Stimulated activated CD8-positive, alpha-beta memory T cell treated with anti-CD3 and anti-CD28 coated beads, Interleukin-12 subunit alpha, Interleukin-12 subunit beta, amount 100 ng/mL, for 4 hours (primary cell): ENCODE measurements at places on chromosomes 6 and 20.

- no peak for DNase-seq
These were observed 9.6 kb upstream of the C6orf132 start for GRCh38 chr6:42152024-42152423.

DNA sequence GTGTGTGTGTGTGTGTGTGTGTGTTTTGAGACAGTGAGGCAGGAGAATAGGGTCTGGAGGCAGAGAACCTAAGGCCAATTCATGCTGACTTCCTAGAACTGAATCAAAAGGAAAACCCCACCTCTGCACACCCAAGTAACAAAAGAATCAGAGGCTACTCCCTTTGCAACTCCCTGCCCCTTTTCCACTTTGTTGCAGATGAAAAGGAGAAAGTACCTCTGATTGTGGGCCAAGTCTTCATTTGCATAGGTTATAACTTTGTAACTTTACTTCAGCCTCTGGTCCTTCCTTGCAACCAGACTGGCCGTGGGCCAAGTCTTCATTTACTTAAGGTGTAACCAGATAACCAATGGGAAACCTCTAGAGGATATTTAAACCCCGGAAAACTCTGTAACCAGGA lies 168.8 kb downstream of the EYA2 start:
- no peak for DNase-seq

DNA sequence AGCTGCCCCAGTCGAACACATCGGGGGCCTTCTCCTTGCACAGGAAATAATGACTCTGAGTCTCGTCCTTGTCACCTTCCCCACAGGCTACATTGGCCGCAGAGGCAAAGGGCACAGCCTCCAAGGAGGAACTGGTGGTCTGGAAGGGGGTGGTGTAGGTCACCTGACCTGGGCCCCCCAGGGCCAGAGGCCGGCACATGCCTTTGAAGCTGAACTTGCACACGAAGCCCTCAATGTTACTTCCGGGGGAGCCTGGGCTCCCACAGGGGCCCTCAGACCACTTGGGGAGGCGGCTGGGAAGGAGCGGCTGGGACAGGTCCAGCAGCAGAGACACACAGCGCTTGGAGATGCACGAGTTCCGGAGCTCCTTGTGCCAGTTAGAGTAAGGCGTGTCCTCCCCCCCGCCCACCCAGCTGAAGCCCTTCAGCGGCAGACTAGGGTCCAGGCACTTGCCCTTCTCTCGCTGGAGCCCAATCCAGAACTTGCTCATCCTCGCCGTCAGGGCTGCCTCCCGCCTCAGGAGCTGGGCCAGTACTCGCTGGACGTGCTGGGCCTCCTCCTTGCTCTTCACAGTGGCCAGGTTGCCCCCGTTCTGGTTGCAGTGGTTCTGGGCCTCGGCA lies 578 bp downstream of the CD93 start:
- no peak for DNase-seq

- DNase-seq: no peak
These were observed 84.1 kb upstream of the SIRPA start for GRCh38 chr20:1810926-1811620.

- no peak for DNase-seq
These were observed 3.3 kb downstream of the RAB22A start for GRCh38 chr20:58312836-58313235.

DNA sequence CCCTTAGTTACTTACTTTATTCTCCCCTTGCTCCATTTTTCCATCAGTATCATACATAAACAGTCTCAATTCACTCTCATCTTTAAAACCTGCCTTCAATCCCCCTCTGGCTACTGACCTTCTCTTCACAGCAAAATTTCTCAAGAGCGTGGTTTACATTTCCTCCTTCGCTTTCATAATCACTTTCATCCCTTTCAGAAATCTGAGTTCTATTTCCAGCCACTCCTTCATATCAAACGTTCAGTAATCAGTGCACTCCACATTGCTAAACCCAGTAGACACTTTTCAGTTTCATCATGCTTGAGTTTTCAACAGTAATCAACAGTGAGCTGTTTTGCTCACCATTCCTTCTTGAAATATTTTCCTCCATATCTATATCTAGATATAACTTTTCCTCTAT lies 176.7 kb upstream of the HSF2 start:
- DNase-seq: no peak

- no peak for DNase-seq
These were observed 119.2 kb upstream of the CCN2 start for GRCh38 chr6:132070356-132070755.

GRCh38 chr6:39313526-39314272 lies 520 bp downstream of the KCNK17 start:
- no peak for DNase-seq

DNA sequence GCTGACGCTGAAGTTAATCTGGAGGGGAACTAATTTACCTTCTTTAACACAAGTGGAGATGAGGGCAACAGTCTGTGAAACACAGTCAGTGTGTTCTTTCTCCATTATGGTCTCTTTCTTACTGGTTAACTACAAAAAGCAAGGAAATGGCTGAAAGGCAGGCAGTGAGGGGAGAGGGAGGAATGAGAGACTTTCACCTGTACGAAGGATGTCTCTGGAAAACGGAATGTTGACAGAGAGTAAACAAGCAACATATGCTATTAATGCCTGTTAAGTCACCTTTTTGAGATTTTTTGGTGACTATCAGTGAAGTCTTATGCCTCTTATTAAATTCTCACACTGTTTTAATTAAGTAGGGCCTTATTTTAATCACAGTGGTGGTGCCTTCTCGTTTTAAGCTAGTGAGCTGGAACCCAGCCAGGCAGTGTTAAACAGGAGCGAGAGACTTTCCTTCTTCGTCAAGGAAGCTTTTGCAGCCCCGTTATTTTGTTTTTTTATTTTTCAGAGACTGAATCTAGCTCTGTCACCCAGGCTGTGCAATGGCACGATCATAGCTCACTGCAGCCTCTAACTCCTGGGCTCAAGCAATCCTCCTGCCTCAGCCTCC lies 165.6 kb downstream of the ATXN1 start:
- DNase-seq: no peak

- DNase-seq: no peak
These were observed 120.8 kb upstream of the BCLAF1 start for GRCh38 chr6:136410201-136411024.

DNA sequence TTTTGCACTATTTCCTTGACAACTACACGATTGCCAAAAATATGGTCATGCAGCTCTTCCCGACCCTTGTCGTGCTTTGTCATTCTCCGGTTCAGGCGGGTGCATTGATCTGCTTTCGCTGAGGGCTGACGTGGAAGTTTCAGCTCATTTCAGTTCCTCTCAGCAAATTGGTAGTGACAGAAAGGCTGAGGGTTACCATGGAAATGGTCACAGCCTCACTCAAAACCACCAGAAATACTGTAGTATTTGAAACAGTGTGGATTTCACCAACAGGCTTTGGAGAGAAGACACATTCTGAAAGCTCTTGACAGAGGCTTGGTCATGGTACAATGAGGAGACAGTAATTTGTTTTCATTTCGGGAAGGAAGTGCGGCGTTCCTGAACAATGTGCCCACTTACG lies 99.7 kb upstream of the EXOC2 start:
- no peak for DNase-seq

DNA sequence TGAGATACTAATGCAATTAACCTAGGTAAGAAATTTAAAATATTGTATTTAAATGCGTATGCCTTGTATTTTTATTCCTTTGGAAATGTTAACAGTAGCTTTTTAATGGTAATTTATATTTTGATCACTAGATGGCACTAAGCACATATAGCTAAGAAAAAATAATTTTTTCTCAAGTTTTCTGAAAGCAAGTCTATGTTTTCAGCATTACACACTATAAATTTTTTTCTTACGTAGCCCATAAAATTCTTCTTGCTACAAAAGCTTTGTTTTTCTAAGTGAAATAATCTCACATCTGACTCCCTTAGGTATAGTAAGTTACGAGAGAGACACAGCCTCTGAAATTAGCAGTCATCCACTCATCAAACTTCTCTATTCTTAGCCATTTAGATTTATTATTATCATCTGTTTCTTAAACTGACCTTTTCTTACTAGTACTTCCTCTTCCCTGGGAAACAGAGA lies 35.7 kb downstream of the TSPYL4 start:
- DNase-seq: no peak

- DNase-seq: no peak
These were observed 438.7 kb upstream of the JARID2 start for GRCh38 chr6:14807130-14807529.

DNA sequence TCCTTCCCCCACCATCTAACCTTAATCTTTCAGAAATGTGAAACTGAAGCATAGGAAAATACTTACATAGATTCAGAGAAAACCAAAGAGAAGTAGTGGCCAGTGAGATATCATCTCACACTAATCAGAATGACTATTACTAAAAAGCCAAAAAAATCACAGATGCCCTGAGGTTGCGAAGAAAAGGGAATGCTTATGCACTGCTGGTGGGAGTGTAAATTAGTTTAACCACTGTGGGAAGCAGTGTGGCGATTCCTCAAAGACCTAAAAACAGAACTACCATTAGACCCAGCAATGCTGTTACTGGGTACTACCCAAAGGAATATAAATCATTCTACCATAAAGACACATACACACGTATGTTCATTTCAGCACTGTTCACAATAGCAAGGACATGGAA lies 9.2 kb upstream of the PREX1 start:
- no peak for DNase-seq

GRCh38 chr6:159094444-159095252 lies 49.9 kb upstream of the TAGAP start:
- no peak for DNase-seq

GRCh38 chr20:54014293-54014926 lies 56.0 kb downstream of the BCAS1 start:
- DNase-seq: no peak

DNA sequence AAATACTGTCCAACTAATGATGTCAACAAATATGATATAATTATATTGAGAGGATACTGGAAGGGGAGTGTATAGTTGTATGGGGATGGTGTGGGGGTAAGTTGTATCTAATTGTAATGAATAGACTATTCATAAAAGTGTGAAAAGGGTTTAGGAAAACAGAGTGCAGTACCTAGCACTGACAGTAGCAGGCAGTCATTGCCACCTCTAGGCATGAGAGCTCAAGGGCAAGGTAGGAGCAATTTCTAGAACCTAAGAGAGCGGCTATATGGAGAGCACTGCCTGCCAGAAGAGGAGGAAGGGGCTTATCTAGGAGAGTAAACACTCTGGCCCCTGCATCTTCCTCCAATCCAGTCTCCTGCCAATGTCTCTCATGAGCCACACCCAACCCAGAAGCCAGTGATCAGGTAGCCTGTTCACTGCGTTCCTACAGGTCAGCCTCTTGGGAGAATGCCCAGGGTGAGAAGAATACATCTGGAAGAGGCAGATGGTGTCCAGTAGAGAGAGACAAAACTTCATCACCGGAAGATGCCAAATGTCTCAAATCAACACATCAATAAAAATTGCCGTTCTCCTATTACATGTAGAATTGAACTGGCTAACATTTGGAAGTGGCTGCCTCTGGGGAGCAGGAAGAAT lies 200.0 kb downstream of the LY86 start:
- DNase-seq: no peak

DNA sequence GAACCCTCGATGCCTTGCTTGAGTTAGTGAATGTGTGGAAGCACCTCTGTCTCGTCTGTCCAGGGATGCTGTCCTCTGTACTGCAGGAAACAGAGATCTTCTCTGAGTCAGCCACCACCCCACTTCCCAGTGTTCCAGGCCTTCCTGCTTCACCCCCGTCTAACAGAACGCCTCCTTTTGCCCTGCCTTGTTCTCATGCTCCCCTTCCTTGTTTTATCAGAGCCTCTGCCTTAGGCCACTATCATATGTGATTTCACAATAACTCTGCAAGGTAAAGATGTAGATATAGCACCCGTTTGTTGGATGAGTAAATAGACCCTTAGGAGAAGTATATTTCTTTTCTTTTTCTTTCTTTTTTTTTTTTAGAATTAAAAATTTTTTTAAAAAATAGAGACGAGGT lies 106.7 kb upstream of the CLDN20 start:
- no peak for DNase-seq

GRCh38 chr6:79115553-79116182 lies 37.6 kb upstream of the PHIP start:
- no peak for DNase-seq

DNA sequence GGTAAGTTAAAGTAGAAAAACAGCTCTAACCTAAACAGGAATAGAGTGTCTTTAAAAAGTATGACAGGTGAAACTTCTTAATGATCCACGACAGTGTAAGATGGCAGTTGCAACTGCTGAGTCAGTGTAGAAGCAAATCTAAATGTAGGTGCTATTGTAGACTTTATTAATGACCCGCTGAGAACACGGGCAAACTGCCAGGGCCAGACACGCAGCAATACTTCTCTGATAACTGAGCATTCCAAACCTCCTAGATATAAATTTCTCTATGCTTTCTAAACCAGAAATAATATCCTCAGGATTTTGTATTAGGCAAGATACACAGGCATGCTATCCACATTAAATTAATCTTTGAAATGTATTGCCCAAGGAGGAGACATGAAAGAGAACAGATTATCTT lies 1076.4 kb downstream of the HACE1 start:
- DNase-seq: no peak

GRCh38 chr20:49286689-49287551 lies 9.1 kb upstream of the ZNFX1 start:
- no peak for DNase-seq

DNA sequence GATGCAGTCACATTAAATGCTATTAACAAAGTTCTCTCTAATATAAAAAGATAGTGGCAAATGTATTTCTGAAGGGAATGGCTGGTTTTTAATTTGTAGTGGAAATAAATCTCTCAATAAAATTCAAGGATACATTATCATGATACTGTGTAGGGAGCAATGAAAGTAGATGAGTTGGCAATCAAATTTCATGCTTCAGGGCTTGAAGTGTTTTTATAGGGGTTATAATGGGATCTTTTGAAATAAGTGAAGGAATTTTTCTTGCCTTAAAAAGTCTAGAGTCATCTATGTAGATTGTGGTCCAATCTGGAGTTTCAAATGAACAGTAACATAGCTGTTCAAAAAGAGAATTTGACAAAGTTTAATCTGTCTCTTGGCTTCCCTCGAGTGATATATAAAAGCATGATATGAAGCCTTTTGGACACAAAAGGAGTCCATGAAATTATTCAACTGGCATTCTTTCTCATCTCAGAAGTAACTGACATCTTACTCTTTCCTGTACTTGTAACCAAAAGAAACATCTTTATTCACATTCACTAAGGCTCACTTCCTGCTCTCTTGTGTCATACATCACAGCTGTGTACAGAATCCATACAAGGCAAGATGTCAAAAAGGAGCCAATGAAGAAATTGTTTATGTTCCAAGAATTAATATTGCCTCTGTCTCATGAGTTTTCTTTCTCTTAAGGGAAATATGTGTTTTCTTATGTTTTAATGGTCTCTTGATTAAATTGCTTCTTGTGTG lies 591.0 kb upstream of the GJE1 start:
- DNase-seq: no peak

GRCh38 chr20:2162125-2162822 lies 60.6 kb downstream of the STK35 start:
- no peak for DNase-seq
